ENCODE measurements at places on chromosomes 7 and 10.

- DNase-seq: no peak
Observed at GRCh38 chr7:131014906-131015656, 281.1 kb upstream of the KLF14 start.

DNA sequence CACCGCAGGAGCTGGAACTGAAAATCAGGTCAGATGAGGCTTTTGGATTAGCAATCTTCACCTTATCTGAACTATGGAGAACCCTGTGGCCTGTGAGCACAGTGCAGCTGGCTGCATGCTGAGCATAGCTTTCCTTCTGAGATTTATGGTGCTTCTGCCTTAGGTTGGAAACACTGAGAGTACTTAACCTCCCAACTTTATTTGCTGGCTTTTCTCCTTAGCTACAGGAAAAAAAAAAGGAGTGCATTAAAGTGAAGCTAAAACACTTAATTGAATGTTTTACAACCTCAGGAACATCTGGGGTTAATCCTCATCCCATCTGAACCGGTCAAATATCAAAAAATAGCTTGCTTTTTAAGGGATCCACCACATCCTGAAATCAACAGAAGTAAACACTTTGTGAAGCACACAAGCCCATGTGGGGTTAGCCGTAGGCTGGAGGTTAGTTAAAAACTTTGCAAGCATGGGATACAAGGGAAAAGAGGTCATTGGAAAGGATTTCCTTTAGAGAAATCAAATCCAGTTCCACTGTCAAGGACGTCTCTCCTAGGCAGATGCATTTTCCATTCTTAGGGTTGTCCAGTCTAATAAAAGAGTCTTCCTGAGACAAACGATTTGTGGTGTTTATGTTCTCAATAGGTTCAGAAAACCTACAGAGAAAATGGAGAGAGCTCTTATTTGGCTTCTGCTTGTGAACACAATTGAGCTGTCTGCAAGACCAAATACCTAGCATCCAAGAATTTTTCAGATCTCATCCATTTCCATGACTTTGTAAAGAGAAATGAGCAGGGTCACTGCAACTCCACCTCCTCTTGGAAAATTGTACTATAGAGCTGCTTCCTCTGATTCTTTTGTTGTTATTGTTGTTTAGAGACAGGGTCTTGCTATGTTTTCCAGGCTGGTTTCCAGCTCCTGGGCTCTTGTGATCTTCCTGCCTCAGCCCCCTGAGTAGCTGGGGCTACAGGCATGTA, 470.4 kb upstream of the IGFBP3 start:
- DNase-seq: peak; percentile 62

GRCh38 chr7:2063563-2064260, 169.0 kb downstream of the MAD1L1 start:
- no peak for DNase-seq

GRCh38 chr7:157553256-157553655, 216.5 kb downstream of the DNAJB6 start:
- no peak for DNase-seq

- no peak for DNase-seq
Observed at GRCh38 chr7:129470411-129470810, 31.9 kb upstream of the SMKR1 start.

Measured in left kidney (tissue), 8 donors.